ENCODE measurements at places on chromosomes 5 and 9. TPM values are rescaled to one million over a fixed set of nuclear protein-coding genes. Genes with fewer than 3 reads are reported as not detected.

GRCh38 chr5:125202871-125203438 lies 456.5 kb upstream of the ZNF608 start:
- H3K36me3 ChIP-seq: no peaks in the 10 kb centered on the region
- H3K27me3 ChIP-seq: no peaks in the 10 kb centered on the region
- peaks cover 57% of the 10 kb centered on the region for H3K4me1 ChIP-seq

DNA sequence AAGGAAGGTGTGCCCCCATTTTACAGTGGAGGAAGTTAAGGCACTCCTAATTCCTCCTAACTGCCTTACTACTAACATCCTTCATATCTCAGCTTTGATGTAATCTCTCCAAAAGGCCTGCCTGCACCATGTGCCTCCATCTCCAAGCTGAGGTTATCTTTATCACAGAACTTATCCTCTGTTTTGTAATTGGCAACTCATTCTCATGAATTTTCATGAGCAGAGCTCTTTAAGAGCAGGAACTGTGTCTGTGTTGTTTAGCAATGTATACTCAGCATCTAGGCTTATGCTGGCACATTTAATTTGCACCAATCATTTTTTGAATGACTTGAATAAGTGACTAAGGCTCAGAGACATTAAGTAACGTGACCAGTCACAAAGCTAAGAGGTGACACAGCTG lies 147.9 kb upstream of the VLDLR start:
- H3K27ac ChIP-seq: no peak overlapping the region
- H3K27me3 ChIP-seq: peaks cover 4% of the 10 kb centered on the region
- no peak for DNase-seq
- no peaks in the 10 kb centered on the region for H3K36me3 ChIP-seq

The PPIC gene
- not detected for polyA plus RNA-seq

DNA sequence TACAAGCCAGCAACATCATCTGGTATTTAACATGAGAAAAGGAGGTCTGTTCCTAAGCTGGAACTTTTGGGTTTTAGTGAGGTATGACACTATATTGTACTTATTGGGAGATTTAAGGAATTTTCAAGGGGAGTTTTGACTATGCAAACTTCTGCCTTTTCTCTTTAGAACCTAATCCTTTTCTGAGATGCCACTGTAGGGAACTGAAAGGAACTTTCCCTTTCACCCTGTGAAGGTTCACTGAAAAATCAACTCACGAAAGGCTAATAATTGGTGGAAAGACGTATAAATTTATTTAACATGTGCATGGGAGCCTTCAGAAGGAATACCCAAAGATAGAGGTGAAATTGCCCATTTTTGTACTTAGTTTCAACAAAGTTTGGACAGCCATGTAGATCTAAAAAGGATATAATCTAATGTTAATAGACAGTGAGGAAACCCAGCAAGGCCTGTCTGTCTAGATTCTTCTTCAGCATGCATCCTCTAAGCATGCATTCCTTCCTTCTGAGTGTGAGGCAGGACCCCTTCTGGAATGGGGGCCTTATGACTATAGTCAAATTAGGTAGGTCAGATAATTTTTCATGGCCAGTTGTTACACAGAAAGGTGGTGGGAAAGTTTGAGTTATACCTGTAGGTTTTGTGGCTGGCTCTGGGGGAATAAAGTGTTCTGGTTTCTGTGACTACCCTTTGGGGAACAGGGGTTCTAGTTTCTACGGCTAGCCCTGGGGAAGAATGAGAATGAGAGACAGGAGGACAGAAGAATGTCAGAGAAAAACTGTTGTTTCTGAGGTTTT lies 200.3 kb downstream of the C9orf152 start:
- H3K27me3 ChIP-seq: peaks cover 4% of the 10 kb centered on the region
- DNase-seq: no peak
- no peak overlapping the region for H3K4me3 ChIP-seq
- H3K36me3 ChIP-seq: no peaks in the 10 kb centered on the region
- H3K27ac ChIP-seq: no peak overlapping the region
- no peaks in the 10 kb centered on the region for H3K4me1 ChIP-seq

The PRPF4 gene
- 25.6 TPM for polyA plus RNA-seq

- no peak overlapping the region for H3K27ac ChIP-seq
- no peaks in the 10 kb centered on the region for H3K36me3 ChIP-seq
- DNase-seq: no peak
- no peaks in the 10 kb centered on the region for H3K4me1 ChIP-seq
Observed at GRCh38 chr5:173762045-173762444, 126.1 kb upstream of the CPEB4 start.

Measured in immature natural killer cell (primary cell).